ENCODE measurements at places on chromosomes 12 and 14. TPM values are rescaled to one million over a fixed set of nuclear protein-coding genes. Genes with fewer than 3 reads are reported as not detected.

GRCh38 chr12:56725723-56726102 is 614 bp upstream of the NACA start:
- DNase-seq, result no peak

- DNase-seq, result no peak
Observed at GRCh38 chr12:78756936-78757335, 107.6 kb upstream of the SYT1 start.

DNA sequence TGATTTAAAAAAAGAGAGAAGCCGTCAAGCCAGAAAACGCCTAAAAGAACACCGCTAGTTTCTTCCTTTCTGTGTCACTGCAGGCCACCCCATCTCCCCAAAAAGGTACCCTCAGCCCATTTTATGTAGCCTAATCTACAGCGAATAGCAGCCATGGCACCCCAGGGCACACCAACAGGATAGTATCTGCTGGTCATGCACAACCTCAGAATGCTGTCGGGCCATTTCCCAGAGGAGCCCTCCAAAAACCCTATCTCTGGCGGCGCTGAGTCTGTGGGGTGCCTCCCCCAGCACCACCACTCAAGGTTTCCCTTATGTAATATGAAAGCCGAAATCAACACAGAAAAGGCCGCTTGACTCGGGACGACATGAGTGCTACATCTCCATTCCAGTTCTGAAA is 98.9 kb downstream of the BCL11B start:
- no peak for DNase-seq

GRCh38 chr14:60946773-60947172 is 34.1 kb downstream of the TRMT5 start:
- no peak for DNase-seq

DNA sequence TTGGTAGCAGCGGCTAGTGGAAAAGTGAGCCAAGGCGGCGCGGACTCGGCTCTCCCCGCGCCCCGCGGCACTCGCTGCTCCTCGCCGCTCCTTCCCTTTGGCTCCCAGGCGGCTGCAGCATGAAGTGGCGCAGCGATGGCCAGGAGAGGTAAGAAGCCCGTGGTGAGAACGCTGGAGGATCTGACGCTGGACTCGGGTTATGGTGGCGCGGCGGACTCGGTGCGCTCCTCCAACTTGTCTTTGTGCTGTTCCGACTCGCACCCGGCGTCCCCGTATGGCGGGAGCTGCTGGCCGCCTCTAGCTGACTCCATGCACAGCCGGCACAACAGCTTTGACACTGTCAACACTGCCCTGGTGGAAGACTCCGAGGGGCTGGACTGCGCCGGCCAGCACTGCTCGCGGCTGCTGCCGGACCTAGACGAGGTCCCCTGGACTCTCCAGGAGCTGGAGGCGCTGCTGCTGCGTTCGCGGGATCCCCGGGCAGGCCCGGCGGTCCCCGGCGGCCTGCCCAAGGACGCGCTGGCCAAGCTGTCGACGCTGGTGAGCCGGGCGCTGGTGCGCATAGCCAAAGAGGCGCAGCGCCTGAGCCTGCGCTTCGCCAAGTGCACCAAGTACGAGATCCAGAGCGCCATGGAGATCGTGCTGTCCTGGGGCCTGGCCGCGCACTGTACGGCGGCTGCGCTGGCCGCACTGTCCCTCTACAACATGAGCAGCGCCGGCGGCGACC is 225.6 kb upstream of the CRY1 start:
- no peak for DNase-seq

GRCh38 chr14:76516884-76517283 is 140.9 kb downstream of the ESRRB start:
- DNase-seq, result no peak

The CDKN3 gene
- total RNA-seq, result 88.9 TPM

The CLEC2B gene
- not detected for total RNA-seq

The TMEM179 gene
- total RNA-seq, result not detected

The AVPR1A gene
- not detected for total RNA-seq

The CHGA gene
- not detected for total RNA-seq

Data from HepG2 (cell line).